ENCODE measurements at places on chromosomes 7 and 10.

GRCh38 chr10:86862373-86862772 lies 95.0 kb downstream of the MMRN2 start:
- DNase-seq = no peak

GRCh38 chr7:150381096-150381495 lies 2.0 kb downstream of the ZNF775 start:
- no peak for DNase-seq

DNA sequence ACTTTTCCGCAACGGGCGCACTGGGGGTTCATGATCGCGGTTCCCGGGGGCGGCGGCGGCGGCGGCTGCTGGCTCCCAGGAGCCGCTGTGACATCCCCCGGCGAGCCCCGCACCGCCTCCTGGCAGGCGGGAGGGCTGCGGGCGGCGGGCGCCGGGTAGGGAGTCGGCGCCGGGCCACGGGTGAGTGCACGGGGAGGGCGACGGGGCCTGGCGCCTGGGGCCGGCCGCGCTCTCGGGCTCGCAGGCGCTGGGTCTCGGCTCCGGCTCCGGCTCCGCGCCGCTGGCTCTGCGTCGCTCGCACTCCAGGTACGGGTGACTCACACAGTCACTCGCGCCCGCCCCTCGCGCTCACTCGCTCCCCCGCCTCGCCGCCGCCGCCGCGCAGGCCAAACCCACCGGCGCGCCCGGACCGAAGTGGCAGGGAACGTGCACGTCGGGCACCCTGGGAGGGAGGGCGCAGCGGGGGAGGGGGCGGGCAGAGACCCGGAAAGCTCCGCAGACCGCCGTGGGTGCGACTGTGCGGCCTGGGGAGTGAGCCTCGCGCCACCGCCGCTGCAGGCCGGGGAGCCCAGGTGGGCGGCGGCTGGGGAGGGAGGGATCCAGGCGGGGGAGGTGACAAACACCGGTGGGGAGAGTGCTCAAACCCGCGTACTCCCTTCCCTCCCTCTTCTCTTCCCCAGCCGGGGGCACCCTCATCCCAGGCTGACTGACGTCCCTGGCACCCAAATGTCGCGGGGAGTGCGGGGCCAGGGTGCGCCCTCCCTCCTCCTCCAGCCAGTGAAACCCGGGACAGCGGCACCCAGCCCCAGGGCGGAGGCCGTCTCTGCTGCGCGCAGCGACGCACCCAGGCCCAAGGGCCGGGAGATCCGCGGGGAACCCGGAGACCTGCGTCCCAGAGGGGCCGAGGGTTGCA lies 276.9 kb upstream of the NEBL start:
- peak; percentile 19 for DNase-seq

DNA sequence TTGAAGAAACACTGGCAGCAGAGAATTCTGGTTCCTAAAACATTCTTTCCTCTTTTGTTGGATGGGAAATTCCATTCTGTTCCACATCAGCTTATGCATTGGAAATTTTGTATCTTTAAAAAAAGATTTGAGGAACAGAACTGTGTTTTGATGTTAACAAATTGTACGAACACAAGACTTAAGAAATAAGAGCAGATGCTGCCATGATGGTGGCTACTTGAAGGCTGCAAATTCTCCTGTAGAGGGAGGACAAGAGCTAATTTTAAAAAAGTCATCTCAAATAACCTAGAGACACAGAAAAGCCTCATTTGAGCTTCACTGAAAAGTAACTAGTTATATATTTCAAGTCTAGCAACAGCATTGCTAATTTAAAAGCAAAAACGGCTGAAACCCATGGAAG lies 29.8 kb downstream of the NDUFB2 start:
- no peak for DNase-seq

DNA sequence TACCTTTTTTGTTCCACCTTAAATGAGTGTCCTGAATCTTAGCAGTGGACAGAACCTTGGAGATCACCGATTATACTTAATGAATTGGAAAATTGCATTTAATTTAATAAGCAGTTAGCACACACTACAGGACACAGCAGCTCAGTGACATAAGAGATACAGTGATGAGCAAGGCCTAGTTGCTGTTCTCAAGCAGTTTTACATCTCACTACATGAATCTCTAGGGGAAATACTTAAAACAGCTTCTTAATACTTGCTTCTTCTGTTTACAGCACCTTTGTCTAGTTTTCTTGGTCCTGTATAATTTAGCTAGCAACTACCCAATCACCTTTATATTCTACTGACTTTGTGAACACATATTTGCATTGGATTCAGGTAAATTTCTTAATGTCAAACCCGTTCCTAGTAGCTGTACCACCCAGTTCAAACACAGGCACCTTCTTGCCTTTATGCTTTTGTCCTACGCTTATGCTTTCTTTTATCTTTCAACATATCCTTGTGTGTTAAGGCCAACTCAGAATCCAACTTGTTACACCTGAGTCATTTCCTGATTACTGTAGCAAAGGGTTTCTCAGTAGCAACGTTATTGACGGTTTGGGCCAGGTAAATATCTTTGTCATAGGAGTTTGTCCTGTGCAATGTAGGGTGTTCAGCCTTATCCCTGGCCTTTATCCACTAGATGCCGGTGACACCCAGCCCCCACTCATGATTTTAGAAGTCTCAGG lies 1.8 kb downstream of the STAM start:
- DNase-seq = no peak

GRCh38 chr7:1059200-1060091 lies 15.1 kb downstream of the GPR146 start:
- DNase-seq = peak; percentile 19

- no peak for DNase-seq
These were observed 195.6 kb upstream of the RHOBTB1 start for GRCh38 chr10:61139592-61139953.

- DNase-seq = no peak
These were observed 11.9 kb downstream of the PIK3AP1 start for GRCh38 chr10:96708456-96708855.

DNA sequence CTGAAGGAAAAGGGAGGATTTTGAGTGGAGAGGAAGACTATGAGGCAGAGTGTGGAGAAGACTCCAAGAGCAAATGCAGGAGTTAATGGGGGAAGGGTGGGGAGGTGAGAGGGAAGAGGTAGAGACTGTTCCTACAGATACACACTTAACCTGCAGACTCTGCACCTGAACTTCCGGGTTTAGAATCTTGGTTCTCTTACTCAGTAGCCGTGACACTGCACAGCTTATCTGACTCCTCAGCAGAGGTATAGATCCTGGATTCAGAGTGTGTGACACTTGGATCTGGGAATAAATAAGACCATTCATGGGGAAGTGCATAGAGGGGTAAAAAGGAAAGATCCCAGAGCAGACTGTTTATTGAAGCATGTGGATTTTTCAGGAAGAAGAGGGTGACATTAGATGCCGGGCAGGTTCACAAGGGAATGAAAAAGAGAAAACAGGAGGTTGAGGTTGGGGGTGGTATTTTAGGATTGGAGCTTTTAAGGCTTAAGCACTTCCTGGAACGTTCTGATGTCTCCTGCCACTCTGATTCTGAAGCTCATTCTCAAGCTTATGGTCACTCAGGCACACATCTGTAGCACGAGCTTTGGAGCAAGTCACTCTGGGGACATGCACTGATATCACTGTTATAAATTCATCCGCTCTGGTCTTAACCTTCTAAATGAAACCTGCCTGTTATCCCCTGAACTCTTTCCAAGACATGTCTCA lies 5.7 kb upstream of the ZC3HAV1L start:
- DNase-seq = no peak

DNA sequence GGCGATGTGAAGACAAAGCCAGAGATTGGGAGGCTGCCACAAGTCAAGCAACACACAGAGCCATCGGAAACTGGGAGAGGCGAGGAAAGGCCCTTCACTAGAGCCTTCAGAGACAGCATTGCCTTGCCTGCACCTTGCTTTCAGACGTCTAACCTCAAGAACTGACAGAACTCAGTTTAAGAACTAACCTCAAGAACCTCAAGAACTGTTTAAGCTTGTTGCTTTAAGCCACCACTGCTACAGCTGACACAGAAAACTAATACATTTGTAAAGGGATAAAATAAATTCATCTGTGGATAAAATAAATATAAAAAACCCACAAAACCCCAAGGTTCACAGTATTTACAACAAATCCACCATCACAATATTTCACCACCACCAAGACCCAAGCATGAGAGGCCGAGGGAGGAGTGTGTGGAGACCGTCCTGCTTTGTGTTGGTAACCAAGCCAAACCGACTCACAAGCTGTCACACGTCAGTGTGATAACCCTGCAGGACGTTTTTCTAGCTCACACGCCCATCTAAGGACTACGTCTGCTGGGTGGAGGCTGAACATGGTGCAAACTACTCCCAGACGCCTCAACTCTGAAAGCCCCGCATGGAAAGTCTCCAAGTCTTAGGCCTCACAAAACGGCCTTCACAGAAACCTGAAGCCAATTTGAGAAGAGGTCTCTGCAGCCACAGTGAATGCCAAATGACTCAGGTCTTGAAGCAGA lies 116.8 kb downstream of the ABLIM1 start:
- peak; percentile 57 for DNase-seq

All from stimulated activated CD4-positive, alpha-beta T cell treated with anti-CD3 and anti-CD28 coated beads, Interleukin-12 subunit alpha, Interleukin-12 subunit beta, amount 100 ng/mL, for 48 hours (primary cell).